ENCODE measurements at places on chromosomes 4 and X.

- DNase-seq: no peak
Measured at GRCh38 chr4:105637408-105638176, 70.9 kb downstream of the INTS12 start.

- no peak for DNase-seq
Measured at GRCh38 chr4:86974551-86974994, 39.8 kb downstream of the AFF1 start.

- DNase-seq: no peak
Measured at GRCh38 chr4:15459706-15460105, 10.0 kb upstream of the CC2D2A start.

- DNase-seq: no peak
Measured at GRCh38 chr4:8821151-8821950, 50.3 kb downstream of the HMX1 start.

DNA sequence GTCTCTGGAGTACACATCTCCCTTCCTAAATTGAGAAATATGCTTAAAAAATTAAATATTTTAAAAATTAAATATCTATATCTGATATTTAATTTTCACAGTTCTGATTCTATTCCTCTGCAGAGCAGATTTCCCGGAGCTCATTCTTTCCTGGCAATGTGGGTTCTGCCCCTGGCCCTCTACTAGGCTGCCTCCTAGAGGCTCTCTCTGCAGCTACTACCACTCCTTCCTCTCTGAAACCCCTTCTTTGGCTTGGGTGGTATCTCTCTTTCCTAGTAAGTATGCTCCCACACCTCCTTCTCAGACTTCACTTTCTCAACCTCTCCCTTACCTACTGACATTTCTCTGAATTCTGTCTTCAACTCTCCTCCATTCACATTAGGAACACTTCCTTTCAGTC lies 45.3 kb downstream of the RPGR start:
- no peak for DNase-seq

DNA sequence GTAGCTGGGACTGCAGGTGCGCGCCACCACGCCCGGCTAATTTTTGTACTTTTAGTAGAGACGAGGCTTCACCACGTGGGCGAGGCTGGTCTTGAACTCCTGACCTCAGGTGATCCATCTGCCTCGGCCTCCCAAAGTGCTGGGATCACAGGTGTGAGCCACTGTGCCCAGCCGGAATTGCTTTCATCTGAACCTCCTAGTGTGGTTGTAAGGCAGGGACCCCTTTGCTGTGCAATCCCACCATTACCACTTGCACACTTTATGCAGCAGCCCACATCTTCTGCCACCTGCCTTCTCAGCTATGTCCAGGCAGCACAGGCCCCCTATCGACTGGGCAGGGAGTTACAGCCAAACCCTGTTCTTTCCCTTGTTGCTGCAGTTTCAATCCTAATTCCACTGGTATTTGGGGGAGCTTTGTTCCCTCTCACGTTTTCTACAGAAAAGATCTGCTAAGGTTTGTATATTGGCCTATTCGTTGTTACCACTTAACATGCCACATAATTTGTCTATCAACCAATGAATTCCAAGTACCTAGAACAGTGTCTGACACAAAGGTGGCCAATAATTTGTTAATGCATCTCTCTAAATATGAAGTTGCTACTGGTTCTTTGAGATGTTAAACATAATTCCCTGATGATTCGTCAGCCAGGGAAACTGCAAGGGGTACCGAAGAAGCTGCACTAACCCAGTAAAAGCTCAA lies 6.5 kb downstream of the RPL39 start:
- DNase-seq: peak; percentile 48

Measured in activated naive CD4-positive, alpha-beta T cell treated with anti-CD3 and anti-CD28 coated beads for 36 hours (primary cell).